ENCODE measurements at places on chromosomes 5 and 9. TPM values are rescaled to one million over a fixed set of nuclear protein-coding genes. Genes with fewer than 3 reads are reported as not detected.
A peak's percentile ranks its signal among the peaks of the same experiment; 100 is the strongest.

GRCh38 chr9:83027153-83027891, 35.6 kb downstream of the RASEF start:
- DNase-seq = no peak

DNA sequence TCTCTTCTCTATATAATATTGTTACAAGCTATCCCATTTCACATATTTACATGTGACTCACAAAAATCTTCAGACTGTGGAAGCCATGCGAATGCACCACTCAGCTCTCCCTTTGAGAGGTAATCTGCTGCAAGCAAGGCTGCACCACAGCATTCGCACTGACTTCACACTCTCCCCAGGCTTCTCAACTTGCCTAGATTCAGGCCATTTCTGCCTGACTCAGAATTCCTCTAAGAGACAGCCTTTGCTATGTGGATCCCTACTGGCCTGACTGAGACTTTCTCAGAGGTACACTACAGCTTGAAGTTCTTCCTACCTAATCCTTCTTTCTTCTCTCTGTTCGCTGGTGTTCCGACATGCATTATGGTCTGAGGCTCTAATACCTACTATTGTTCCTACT, 21.1 kb upstream of the DMRTA1 start:
- DNase-seq = no peak

- no peak for DNase-seq
Observed at GRCh38 chr5:153896701-153897100, 142.0 kb downstream of the FAM114A2 start.

GRCh38 chr9:91664663-91665062, 241.0 kb upstream of the NFIL3 start:
- no peak for DNase-seq

- DNase-seq = no peak
Observed at GRCh38 chr5:168076561-168076991, 214.9 kb upstream of the WWC1 start.

GRCh38 chr5:169099801-169100734, 200.9 kb downstream of the SLIT3 start:
- DNase-seq = no peak

DNA sequence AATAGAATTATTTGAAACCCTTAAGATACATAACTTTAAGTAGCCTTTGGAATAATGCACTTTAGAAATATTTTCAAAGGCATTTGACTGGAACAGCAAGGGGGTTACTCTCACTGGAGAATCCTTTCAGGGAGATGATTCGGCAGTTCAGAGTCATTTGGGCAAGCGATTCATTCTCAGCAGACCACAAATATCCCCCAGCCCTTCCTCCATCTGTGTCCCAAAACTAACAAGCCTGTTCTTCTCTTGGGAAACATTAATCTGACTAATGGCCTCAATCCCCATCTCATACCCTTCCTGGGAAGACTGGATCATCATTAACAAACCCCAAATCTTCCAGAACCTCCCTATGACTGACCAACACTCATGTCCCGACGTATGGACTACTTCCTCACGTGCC, 65.8 kb upstream of the S1PR3 start:
- DNase-seq = no peak

GRCh38 chr5:169173372-169173771, 127.6 kb downstream of the SLIT3 start:
- DNase-seq = no peak

GRCh38 chr5:36491856-36492255, 114.5 kb upstream of the SLC1A3 start:
- DNase-seq = no peak

- no peak for DNase-seq
Observed at GRCh38 chr9:34490760-34491159, 32.0 kb downstream of the ENHO start.

GRCh38 chr5:180487556-180487955, 6.6 kb upstream of the CNOT6 start:
- no peak for DNase-seq

- DNase-seq = no peak
Observed at GRCh38 chr9:136774416-136775045, 10.2 kb upstream of the LCN15 start.

GRCh38 chr5:134642931-134643530, 5.6 kb upstream of the SEC24A start:
- no peak for DNase-seq

GRCh38 chr9:89593727-89594427, 10.9 kb upstream of the GADD45G start:
- peak; percentile 65 for DNase-seq

DNA sequence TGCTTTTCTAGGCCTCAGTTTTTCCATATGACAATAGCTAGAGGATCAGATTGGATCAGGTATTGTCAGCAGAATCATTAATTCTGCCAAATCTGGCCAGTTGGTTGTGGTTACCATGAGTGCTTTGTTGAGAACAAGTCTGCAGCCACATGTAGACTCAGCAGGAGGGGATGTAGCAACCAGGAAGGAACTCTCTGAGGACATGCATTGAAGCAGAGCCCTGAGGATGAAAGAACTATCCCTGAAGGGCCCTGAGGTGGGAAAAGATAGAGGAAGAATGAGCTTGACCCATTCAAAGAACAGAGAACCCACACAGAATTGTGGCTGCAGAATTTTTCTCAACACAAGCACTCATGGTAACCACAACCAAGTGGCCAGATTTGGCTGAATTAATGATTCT, 60.1 kb upstream of the AFAP1L1 start:
- DNase-seq = no peak

CCL27 gene
- 0.68 TPM for total RNA-seq

COQ4 gene
- 91.8 TPM for total RNA-seq

TYRP1 gene
- not detected for total RNA-seq

SPTLC1 gene
- total RNA-seq = 77.7 TPM

COMMD10 gene
- 51.9 TPM for total RNA-seq

FLT4 gene
- 12.1 TPM for total RNA-seq

PCDHGA5 gene
- 4.6 TPM for total RNA-seq

IFNA21 gene
- total RNA-seq = not detected
